ENCODE measurements at places on chromosomes 4 and X.

DNA sequence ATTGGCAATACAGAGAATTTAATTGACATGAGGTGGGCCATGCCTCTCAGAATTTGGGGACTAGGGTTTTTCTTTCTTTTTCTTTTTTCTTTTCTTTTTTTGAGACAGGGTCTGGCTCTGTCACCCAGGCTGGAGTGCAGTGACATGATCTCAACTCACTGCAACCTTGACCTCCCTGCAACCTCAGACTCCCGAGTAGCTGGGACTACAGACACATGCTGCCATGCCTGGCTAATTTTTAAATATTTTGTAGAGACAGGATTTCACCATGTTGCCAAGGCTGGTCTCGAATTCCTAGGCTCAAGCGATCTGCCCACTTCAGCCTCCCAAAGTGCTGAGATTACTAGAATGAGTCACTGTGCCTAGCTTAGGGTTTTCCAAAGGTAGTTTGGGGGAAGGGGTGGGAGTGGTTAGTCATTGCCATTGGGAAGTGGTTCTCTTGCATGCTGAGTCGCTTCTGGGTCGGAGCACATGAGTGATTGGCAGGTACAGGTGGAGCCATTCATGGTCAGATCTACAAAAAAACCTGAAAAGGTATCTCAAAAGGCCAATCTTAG is 54.5 kb downstream of the MID2 start:
- no peak for DNase-seq

DNA sequence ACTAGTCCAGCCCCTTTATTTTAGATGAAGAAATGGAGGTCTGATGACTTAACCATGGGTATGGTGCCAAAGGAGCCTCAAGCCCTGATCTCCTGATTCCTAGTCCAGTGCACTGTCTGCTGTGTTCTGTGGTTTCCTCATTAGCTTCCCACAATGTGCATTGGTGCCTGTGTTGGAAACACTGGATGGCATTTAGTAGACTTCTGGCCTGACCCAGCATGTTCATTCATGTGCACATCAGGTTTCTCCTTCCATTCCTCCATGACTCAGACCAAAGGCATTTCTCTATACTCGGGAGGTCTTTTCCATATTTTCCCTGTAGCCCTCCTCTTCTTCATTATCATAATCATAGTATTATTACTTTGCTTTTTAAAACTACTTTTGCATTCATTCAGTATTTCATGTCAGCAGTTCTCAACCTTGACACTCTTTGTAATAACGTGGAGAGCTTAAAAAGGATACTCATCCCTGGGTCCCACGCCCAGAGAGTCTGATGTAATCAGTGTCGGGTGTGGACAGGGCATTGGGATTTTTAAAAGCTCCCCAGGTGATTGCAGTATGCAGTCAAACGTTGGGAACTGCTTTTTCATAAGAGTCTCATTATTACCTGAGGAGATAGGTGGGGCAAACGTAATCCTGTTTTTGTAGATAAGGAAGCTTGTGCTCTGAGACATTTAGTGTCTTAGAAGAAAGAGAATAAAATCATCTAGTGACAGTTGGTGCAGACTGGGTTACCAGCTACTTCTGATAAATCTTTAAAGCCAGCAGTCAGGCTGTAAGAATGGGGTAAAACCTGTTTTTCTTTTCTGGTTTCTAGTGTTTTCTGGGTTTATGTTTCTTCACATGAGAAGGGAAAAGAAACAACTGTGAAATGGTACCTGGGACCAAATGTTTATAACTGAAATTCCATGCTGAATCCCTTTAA is 40.9 kb upstream of the XK start:
- DNase-seq, result no peak

DNA sequence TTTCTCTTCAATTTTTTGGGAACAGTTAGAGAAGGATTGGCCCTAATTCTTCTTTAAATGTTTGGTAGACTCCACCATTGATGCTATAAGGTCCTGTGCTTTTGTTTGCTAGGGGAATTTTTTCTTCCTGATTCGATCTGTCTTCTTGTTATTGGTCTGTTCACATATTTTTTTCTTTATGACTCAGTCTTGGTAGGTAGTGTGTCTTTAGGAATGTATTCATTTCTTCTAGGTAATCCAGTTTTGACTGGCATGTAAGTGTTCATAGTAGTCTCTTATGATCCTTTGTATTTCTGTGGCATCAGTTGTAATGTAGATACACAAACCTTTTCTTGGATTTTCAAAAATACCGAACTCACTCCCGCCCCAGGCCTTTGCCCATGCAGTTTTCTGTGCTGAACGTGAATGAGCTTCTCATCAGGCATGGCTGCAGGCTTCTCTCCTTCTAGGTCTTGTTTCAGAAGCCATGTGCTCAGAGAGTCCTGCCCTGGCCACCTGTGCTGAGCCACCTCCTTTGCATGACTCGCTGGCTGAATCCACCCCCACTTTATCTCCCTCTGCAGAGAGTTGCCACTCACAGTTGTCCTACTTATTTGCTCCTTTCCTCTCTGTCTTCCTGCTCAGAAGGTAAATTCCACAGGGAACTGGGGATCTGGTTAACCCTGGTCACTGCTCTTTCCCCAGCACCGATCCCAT is 67.0 kb downstream of the STK32B start:
- DNase-seq, result no peak

DNA sequence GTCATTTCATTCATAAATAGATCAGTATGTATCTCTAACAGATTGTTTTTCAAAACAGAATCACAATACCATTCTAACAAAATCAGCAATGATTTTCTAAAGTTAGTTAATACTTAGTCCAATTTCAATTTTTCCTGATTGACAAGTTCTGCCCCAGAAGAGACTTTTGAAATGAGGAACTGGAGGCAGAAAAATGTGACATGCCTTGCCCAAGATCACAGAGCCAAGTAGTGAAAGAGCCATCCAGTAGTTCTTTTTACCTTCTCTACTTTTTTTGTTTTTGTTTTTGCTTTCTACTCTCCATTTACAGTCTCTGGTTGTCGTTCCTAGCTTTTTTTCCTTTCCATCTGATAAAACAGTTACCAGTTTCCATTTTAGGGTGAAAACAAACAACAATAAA is 129.3 kb upstream of the TMEM164 start:
- DNase-seq, result no peak

DNA sequence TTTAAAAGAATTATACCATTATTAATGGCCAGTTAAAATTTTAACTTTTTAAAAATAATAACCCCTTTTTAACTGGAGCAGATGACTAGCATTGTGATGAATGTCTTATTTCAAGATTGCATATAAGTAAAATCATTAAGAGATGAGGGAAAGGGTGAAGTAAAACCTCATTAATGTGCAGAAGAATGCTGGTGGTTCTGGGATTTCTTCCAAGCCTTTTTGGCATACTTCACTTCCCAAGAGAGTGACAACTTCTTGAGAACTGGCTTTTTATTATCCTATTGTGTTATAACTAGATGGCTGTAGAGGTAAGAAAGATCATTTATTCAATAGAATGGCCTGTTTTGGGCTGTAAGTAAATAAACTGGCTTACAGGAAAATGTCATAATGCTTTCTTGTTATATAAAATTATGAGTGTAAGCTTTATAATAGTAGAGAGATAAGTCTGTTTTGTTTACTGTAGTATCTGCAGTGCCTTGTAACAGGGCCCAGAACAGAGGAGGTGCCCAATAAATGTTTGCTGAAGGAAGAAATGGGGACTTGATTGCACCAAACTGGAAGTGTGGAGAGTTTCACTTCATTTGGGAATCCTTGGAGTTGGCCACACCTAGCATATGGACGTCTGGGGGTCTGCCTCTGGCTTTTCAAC is 242.9 kb upstream of the PITX2 start:
- DNase-seq, result no peak

GRCh38 chrX:23811108-23811651 is 28.2 kb downstream of the SAT1 start:
- DNase-seq, result no peak

- DNase-seq, result no peak
These were observed 169.5 kb downstream of the ARHGAP10 start for GRCh38 chr4:147901388-147901787.

GRCh38 chrX:100379388-100379986 is 30.6 kb downstream of the PCDH19 start:
- DNase-seq, result no peak

GRCh38 chr4:102759831-102760644 is 730 bp downstream of the MANBA start:
- DNase-seq, result no peak

DNA sequence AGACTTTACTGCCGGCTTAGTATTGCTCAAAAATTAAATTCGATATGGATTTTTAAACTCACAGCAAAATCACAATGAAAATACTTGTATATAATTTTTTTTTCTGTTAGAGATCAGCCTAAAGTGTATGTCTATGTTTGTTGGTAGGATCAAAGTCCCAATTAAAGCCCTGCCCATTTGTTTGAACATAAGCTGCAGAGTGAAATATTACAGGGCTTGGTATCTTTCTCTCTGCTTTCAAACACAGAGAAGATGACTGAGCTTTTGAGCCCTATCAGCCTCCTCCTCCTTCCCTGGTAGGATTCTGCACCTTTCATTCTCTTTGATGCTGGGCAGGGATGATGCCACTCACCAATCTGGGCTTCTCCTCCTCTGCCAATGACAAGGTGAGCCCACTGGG is 345.4 kb downstream of the PPP1R2C start:
- no peak for DNase-seq

- DNase-seq, result no peak
These were observed 274.9 kb upstream of the GK2 start for GRCh38 chr4:79682801-79683530.

- DNase-seq, result no peak
These were observed 2.2 kb downstream of the SRP72 start for GRCh38 chr4:56469489-56470210.

DNA sequence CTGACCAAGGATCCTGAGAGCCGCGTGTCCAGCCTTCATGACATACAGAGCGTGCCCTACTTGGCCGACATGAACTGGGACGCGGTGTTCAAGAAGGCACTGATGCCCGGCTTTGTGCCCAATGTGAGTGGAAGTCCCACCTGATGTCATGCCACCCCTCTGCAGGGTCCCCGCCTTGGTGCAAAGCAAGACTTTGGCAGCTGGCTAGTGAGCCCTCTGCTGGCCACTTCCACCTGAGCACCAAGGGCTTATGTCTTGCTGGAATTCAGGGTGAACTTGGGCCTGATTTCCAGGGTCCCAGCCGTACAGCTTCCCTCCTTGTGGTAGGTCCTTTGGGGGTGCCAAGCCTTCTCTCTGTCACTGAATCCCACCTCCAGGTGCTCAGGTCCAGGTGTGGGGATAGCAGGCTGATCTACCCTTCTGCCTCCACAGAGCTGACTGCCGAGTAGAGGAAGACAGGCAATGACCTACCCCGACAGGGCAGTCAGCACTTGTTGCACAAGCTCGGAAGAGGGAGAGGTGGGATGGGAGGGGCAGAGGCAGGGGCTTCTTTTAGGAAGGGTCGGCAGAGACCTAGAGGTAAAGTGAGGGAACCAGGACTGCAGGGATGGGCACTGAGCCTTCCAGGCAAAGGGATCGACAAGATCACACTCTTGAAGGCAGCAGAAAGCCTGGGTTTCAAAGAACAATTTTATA is 248.1 kb downstream of the EVC2 start:
- no peak for DNase-seq

- no peak for DNase-seq
These were observed 39.7 kb upstream of the TBC1D14 start for GRCh38 chr4:6869944-6870343.

- no peak for DNase-seq
These were observed 66.6 kb downstream of the BLTP1 start for GRCh38 chr4:122218762-122219161.

- no peak for DNase-seq
These were observed 677 bp upstream of the NONO start for GRCh38 chrX:71282514-71283402.

DNA sequence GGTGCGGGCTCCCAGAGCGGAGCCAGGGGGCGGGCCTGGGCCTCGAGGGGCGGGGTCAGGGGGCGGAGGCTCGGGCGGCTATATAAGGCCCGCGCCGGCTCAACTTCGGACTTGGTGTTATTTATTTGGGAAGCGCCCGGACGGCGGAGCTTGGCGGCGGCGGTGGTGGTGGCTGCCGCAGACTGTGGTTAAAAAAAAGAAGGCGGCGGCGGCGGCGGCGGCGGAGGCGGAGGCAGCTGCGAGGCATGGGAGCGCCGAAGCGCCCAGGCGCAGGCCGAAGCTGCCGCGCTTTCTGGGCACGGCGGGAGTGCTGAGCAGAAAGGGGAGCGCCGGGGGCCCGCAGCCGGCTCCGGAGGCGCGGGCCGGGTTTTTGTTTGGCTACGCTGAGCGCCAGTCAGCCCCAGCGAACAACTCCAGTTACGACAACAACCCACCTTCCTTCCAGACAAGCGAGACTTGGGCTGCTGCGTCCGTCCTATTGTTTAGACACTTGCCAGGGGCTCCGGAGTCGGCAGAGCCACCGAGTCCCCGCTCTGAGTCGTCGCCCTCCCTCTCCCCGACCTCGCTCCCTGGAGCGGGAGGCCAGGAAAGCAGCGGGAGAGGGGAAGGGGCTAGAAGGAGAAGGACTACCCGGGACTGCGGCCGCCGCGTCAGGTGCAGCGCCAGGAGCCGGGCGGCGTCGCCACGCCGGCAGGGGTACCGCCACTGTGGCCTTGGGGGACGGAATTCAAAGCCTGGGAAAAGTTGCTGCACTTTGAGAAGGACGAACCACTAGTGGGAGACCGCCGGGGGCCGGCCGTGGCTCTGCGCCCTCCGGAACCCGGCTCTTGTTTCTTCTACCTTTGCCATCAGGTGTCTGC is at the start of gene SLIT2:
Gene SLIT2, plus strand, starts transcription at position 110 of the 860 bp plus-strand sequence. CDS start 1,911 bp downstream, outside the sequence.
- DNase-seq, result peak; percentile 49

GRCh38 chr4:114599231-114599902 is 760 bp downstream of the UGT8 start:
- no peak for DNase-seq

- DNase-seq, result no peak
These were observed 15.6 kb upstream of the ADH4 start for GRCh38 chr4:99159699-99160098.

DNA sequence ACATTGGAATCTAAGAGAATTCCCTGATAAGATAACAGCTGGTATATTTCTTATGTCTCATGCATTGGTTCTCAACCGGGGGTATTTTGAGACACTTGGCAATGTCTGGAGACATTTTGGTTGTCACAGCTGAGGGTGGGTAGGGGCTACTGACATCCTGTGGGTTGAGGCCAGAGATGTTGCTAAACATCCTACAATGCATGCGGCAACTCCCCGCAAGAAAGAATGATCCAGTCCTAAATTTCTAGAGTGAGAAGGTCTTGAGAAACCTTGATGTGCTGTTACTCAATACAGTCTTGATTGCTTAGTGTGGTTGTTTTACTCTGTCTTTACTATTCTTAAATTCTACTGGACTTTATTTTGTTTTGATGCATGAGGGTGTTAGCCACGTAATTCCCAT is 287.2 kb downstream of the FRMPD4 start:
- DNase-seq, result no peak

- DNase-seq, result no peak
These were observed 430.5 kb upstream of the POU3F4 start for GRCh38 chrX:83077606-83078005.
